ENCODE measurements at places on chromosomes 12 and 14.

DNA sequence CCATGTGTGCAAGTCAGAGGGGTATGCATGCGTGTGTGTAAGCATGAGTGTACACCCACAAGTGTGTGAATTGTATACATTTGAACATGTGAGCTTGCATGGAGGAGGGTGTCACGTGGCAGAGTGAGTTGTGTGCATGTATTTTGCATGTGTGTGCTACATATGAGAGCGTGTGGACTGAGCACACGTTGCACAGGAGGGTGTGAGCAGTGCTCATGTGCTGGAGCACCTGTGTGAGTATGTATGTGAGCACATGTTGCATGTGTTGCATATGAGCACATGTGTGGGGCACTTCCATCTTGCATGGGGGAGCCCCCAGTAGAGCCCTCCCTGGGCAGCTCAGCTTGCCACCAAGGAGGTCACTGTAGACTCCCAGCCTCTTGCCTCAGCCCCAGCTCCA lies 180.2 kb upstream of the MYL2 start:
- DNase-seq: no peak

DNA sequence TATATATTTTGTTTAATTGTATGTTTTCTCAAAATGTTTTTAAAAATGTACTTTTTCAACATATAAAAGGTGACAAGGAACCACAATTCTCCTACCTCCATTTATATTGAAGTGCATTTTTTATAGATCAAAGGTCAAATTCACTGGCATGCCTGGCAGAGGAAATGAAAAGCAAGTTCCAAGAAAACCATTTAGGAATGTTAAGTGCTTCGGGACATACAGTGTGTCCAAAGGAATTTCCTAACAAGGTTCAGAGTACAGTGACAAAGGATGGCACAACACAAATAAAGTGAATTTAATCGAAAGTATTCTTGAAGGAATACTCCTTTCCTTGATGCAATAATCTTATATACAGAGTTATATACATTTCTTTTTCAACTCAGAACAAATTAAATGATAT lies 242.3 kb downstream of the CCER1 start:
- no peak for DNase-seq

DNA sequence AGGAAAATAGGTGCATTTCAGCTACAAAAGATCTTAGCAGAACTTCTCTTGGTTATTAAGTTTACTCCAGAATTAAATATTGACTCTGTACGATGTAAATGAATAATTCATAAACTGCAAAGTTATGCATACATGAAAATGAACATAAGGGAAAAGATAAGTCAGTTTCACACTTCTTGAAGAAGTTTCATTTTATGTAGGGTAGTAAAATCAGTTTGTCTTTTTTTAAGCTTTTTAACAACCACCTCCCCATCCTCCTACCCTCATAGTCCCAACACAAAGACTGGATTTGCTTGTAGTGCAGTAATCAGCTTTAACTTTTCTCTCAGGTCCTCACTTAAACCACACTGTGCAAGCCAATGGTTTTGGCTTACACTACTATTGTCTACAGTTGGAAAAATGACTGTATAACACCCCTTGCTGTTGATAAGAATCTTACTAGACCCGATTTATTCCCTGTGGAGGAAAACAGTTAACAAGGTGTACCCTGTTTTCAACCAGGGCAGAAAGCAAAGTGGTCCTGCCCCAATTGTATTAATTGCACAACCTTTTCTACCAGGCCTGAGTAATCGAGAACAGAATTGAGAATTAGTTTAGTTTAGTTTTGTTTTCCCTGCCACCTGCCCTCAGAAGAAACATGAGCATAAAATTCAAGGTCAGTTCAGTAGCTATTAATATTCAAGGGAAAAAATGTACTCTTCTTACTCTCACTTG lies 44.1 kb downstream of the NIN start:
- DNase-seq: no peak

DNA sequence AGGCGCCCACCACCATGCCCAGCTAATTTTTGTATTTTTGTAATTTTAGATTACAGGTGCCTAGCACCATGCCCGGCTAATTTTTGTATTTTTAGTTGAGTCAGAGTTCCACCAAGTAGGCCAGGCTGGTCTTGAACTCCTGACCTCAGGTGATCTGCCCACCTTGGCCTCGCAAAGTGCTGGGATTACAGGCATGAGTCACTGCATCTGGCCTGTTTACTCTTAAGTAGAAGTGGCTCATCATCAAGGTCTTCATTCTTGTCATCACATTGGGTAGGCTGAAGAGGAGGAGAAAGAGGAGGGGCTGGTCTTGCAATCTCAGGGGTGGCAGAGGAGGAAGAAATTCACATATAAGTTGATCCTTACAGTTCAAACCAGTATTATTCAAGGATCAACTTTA lies 152.4 kb upstream of the ATP2B1 start:
- DNase-seq: no peak

DNA sequence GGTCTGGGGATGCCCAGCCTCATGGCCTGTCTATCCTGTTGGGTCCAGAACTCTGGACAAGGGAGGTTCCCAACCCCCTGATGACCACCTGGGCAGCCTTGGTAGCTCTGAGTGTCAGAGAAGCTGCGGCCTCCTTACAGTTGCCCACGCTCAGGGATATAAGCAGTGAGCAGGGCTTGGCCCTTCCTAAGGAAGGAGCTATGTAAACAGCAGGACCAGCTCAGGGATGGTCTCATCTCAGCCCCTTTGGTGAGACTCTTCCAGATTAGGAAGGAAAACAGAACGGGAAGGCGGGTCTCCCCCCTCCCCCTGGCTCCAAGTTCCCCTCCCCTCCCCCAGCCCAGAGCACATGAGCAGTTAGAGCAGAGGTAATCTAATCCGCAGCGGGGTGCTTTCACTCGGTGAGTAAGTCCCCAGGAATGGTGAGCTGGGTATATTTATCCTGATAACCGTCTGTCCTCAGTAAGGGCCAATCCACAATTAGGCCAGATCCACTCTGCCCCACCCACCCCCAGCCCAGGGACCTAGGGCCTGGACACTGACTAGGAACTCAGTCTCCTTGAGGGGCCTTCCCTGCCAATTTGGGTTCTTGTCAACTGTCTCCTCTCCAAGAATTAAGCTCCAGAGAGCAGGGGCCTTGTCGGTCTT lies 29.5 kb upstream of the RPLP0 start:
- DNase-seq: peak; percentile 83

DNA sequence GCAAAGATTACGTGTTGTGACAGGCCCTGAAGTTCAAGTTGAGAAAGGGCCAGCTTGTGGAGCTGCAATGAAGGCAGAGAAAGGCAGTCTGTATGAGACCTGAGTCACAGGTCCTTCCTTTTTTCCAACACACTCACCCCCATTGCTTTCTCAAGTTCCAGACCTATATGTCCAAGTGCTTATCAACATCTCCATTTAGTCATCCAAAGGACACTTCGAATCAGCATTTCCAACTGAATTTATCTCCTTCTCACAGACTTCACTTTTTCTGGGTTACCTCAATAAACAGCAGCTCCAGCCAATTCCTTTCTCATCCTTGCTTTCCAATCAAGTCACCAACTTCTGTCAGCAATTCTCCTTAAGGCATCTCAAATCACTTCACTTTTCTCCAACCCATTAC lies 56.4 kb upstream of the KIF21A start:
- DNase-seq: no peak

- no peak for DNase-seq
Observed at GRCh38 chr12:143964-144649, 69.8 kb downstream of the SLC6A12 start.

GRCh38 chr14:38999949-39000348 lies 103.1 kb downstream of the SEC23A start:
- no peak for DNase-seq

GRCh38 chr12:54439096-54439495 lies 20.0 kb upstream of the ITGA5 start:
- no peak for DNase-seq

DNA sequence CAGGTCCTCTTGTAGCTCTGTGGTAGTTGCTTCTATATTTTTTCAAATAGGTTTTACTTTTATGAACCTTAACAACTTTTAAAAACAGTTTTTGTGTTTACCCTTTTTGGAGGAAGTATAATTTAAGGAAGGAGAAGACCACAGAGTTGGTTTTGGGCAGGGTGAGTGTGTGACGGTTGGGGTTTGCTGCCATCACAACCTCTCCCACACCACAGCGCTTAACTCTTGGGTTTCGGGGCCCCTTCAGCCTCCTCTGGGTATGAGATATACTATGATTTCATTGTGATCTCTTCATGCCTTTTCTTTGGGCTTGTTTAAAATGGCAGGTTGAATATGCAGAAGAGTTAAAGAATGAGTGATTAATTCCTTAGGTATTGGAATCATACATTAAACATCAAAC lies 228.7 kb upstream of the CRY1 start:
- DNase-seq: no peak

DNA sequence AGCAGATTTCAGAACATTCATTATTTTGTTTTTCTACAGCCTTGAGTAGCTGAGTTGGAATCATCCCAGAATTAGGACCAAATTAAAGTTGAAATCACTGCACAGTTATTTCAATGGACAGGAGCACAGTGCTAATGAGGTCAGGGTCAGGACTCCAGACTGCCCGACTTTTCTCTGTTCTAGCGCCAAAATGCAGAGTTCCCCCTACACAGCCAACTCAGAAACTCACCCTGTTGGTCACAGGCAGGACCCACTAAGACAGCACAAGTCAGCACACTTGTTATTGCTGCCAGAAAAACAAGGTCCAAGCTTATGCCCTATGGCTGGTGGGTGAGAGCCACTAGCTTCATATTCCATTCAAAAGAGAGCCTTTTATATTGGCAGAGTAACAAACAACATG lies 198.1 kb upstream of the KRR1 start:
- DNase-seq: no peak

DNA sequence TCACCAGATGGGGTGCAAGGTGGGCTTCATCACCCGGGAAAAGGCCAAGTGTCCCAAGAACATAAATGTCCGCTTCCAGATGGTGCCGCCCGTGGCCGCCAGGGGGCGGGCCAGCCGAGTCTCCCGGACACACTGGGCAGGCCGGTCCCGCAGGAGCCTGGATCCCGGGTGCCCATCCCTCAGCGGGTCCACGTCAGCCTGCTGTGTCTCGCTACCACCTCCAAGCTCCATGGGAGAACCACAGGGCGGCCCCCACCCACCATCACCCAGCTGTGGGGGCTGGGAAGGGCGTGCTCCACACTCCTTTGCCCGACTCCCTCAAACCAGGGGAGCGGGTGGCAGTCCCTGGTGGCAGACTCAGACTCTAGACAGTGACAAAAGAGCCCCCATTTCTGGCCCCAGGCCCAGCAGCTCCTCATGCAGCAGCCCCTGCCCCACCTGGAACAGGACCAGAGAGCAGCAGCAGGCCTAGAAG lies 22.0 kb upstream of the NUDT14 start:
- DNase-seq: peak; percentile 27

- DNase-seq: no peak
Observed at GRCh38 chr12:56679883-56680575, 8.1 kb downstream of the PTGES3 start.

GRCh38 chr12:61044766-61045165 lies 1215.4 kb upstream of the USP15 start:
- DNase-seq: no peak

- no peak for DNase-seq
Observed at GRCh38 chr14:104140463-104141331, 2.3 kb downstream of the KIF26A start.

GRCh38 chr14:92950193-92950540 lies 27.2 kb downstream of the CHGA start:
- DNase-seq: no peak

DNA sequence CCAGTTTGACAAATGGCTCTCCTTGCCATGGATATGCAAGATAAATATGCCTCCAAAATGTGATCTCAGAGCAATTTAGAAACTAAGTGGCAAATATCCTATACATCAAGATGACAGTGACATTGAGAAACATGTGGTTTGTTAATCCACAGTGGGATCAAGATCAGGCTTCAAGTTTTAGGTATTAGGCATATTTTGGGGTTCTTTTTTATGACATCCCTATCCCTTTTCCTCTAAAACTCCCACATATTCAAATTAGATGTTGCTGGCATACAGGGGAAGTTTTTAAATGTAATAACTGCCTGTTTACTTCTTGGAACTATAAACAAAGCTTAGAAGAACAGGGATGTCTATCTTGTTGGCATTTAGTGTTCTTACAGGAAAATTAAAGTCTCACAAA lies 179.4 kb downstream of the CRADD start:
- DNase-seq: no peak

GRCh38 chr14:65989981-65990380 lies 496.2 kb upstream of the CCDC196 start:
- DNase-seq: no peak

DNA sequence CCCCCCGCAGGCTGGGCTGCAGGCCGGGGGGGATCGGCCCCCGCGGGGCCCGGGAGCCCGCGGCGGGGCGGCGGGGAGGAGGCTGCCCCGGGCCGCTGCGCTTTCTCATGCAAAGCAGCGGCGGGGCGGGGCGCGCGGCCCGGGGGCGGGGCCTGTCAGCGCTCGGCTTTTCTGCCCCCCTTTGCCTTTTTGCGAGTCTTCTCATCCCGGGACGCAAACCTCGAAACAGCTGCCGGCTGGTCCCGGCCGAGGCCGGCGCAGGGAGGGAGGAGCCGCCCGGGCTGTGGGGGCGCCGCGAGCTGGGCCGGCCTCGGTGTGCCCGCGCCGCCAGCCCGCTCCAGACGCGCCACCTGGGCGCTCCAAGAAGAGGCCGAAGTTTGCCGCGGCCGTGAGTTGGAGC lies at the start of gene FZD10:
Gene FZD10 (plus strand): TSS at position 198 of the 400 bp plus-strand sequence. CDS start 479 bp downstream, outside the sequence.
- DNase-seq: no peak

GRCh38 chr12:111412007-111412829 lies 6.5 kb downstream of the SH2B3 start:
- DNase-seq: no peak

DNA sequence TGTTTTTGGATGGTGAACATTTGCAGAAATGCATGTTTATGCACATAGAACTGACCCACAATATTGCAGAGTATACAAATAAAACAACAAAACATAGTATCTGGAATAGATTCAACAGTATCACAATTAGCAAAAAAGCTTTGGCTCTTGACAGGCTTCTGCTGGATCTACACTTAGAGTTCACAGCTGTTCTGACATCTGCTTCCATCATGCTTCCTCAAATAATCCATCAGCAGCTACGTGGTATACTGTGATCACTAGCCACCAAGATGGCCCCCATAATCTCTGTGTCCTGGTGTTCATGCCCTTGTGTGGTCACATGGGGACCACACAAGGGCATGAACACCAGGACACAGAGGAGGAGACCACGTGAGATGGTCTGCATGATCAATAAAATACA lies 166.6 kb upstream of the CCDC198 start:
- no peak for DNase-seq

DNA sequence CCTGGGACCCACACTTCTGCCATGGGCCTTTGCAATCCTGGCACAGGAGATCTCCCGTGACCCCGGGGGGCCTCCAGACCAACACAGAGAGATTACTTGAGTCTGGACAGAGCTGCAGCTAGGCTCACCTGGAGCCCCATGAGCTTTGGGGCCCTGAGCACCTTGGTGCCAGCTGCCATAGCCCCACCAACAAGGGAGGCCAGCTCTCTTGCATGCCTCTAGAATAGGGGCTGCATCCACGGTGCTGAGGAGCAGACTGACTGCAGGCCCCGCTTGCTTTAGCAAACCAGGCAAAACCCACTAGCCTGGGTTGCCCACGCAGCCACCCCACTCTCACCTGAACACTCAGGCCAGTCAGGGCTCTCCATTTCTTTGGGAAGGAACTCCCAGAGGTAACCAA lies 3.7 kb upstream of the OR4N2 start:
- no peak for DNase-seq

- no peak for DNase-seq
Observed at GRCh38 chr12:89070603-89071002, 281.7 kb downstream of the DUSP6 start.

GRCh38 chr14:99026471-99026870 lies 245.5 kb downstream of the BCL11B start:
- no peak for DNase-seq
